ENCODE measurements at places on chromosomes 1 and 21.

DNA sequence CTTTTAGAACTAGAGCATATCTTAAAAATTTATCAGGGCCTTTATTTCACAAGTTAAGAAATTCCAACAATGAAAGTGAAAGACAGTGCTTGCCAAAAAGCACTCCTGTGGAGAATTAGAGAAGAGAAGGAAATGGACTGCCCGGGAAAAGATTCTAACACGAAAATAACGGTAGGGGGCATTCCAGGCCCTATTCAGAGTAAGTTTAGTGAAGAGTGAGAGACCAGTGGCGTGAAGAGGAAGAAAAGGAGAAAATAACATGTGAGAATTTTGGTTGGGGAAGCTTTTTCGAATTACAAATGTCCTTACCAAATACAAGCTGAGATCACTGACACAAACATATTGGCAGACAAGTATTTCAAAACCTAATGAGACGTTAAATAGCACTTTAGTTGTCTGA, 38.4 kb upstream of the RBM34 start:
- no peak for DNase-seq
- H3K36me3 ChIP-seq, result peaks cover 18% of the 10 kb centered on the region

GRCh38 chr21:41873005-41873404, 6.1 kb downstream of the PRDM15 start:
- H3K4me3 ChIP-seq, result no peak overlapping the region
- H3K4me1 ChIP-seq, result peaks cover 9% of the 10 kb centered on the region
- H3K27ac ChIP-seq, result no peak overlapping the region
- no peaks in the 10 kb centered on the region for H3K27me3 ChIP-seq
- no peaks in the 10 kb centered on the region for H3K36me3 ChIP-seq
- DNase-seq, result no peak

DNA sequence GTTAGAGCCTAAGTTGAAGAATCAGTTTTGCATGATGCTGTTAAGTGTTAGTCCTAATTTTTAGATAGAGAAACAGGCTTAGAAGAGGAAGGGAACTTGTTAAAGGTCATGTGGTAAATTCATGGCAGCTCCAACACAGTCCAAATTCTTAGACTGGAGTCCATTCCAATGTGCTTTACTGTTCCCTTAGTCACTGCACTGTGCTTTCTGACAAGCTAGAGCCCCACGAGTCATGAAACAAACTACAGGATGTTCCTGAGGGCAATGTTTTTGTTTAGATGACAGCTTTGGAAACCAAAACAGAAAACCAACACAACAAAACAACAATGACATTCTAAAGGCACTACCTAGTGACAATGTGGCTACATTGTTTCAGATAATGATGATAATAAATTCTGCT, 23.1 kb upstream of the RGS4 start:
- no peaks in the 10 kb centered on the region for H3K36me3 ChIP-seq
- no peak overlapping the region for H3K4me3 ChIP-seq
- peaks cover 23% of the 10 kb centered on the region for H3K27me3 ChIP-seq
- no peak overlapping the region for H3K27ac ChIP-seq

DNA sequence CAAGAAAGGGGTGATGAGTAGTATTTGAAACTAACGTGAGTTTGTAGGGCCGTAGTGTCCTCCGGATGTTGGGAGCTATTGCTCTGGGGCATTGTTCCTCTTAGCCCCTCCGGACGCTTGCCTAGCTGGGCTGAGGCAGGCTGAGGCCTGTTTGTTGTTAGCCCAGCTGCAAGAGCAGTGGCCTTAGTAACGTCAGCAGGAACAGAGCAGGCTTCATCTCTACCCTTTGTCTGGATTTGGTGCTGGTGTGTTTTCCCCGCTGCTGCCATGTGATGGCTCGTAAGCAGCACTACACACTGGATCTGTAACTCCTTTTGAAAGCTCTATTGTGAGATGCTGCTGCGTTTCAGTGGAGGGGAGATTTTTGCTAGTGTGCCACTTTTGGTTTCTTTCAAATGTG, 57.6 kb downstream of the DNM3 start:
- H3K27me3 ChIP-seq, result no peaks in the 10 kb centered on the region
- no peaks in the 10 kb centered on the region for H3K36me3 ChIP-seq
- H3K27ac ChIP-seq, result peak overlapping the region; percentile 11
- no peak for DNase-seq
- H3K4me3 ChIP-seq, result no peak overlapping the region
- peaks cover 9% of the 10 kb centered on the region for H3K4me1 ChIP-seq

DNA sequence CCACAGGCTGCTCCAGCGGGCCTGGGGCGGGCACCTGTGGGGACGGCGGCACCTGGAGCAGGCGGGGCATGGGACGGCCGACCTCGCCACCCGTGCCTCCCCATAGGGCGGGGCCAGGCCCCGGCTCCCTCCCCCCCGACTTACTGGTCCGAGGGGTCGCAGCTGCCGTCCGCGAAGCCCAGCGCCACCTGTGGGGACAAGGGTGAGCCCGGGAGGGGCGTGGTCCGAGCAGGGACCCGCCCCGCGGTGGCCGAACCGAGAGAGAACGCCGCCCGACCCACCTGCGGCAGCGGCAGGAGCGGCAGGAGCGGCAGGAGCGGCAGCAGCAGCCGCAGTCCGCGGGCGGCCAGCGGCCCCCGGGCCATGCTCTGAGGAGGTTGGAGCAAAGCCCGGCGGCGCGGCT, at the start of gene TMEM52:
TMEM52 (minus strand) TSS at position 379 of the 403 bp plus-strand sequence; CDS start at position 365, 14 bp downstream.
- no peaks in the 10 kb centered on the region for H3K27me3 ChIP-seq
- H3K27ac ChIP-seq, result peak within 1 kb of the TSS; percentile 72
- DNase-seq, result no peak
- H3K36me3 ChIP-seq, result no peaks in the 10 kb centered on the region

- H3K27ac ChIP-seq, result no peak overlapping the region
- no peak overlapping the region for H3K4me3 ChIP-seq
- peaks cover under 1% of the 10 kb centered on the region for H3K27me3 ChIP-seq
Observed at GRCh38 chr1:166960858-166961474, 14.4 kb downstream of the ILDR2 start.

DNA sequence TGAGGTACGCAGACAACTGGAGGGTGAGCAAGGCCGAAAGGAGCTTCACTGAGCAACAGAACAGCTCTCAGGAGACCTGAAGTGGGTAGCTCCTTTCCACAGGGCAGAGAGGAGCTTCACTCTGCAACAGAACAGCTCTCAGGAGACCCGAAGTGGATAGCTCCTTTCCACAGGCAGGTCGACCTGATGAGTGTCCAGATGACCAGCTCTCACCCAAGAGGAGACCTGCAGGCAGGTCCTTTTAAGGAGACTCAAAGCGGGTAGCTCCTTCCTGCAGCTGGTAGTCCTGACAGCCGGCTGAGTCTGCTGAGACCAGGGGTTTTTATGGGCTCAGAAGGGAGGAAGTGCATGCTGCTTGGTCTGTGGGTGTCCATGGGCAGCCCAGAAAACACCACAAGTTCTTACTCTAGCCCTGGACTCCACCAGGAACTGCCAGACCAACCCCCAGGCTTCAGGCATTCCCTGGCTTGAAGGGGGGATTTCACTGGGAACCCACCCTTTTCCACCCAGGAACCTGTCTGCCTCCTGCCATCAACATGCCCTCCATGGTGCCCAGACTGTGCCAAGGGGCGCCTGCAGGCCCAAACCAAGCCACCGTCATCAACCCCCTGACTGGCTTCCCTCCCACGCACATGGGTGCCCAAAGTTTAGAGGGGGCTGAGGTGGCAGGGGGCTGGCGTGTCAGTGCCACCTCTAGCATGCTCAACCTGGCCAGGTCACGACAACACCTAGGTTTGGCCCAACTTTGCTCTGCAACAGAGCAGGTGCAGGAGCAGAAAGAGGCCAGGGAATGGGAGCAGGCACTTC, 43.6 kb downstream of the ZBTB8OS start:
- H3K4me1 ChIP-seq, result peaks cover 7% of the 10 kb centered on the region
- no peaks in the 10 kb centered on the region for H3K27me3 ChIP-seq
- H3K27ac ChIP-seq, result no peak overlapping the region

DNA sequence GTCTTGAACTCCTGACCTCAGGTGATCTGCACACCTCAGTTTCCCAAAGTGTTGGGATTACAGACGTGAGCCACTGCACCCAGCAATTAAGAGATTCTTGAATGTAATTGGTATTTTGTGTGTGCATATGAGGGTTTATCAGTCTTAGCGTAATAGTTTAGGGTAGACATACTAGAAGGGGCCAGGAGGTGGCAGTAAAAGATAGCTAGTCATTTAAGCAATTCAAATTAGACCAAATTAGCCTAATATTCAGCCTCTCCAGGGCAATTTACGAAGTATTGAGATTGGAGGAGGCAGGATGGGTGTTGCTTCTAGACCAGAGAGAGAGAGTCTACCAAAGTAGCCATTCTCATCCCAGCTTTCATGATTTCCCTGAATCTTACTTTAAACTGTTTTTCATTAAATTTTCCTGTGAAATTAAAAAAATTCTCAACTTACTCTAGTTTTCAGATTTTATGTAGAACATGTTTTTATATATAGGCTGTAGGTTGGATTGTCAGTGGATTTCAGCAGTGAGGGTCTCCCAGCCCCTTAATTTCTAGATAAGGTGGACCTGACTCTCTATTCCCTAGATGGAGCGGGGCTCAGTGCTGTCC, 119.7 kb downstream of the HHAT start:
- H3K4me1 ChIP-seq, result no peaks in the 10 kb centered on the region
- no peak overlapping the region for H3K27ac ChIP-seq
- H3K27me3 ChIP-seq, result no peaks in the 10 kb centered on the region
- DNase-seq, result no peak
- no peaks in the 10 kb centered on the region for H3K36me3 ChIP-seq

GRCh38 chr21:43613755-43614638, 45.3 kb downstream of the HSF2BP start:
- no peak for DNase-seq
- no peak overlapping the region for H3K27ac ChIP-seq
- no peaks in the 10 kb centered on the region for H3K27me3 ChIP-seq
- no peak overlapping the region for H3K4me3 ChIP-seq
- peaks cover 18% of the 10 kb centered on the region for H3K4me1 ChIP-seq

DNA sequence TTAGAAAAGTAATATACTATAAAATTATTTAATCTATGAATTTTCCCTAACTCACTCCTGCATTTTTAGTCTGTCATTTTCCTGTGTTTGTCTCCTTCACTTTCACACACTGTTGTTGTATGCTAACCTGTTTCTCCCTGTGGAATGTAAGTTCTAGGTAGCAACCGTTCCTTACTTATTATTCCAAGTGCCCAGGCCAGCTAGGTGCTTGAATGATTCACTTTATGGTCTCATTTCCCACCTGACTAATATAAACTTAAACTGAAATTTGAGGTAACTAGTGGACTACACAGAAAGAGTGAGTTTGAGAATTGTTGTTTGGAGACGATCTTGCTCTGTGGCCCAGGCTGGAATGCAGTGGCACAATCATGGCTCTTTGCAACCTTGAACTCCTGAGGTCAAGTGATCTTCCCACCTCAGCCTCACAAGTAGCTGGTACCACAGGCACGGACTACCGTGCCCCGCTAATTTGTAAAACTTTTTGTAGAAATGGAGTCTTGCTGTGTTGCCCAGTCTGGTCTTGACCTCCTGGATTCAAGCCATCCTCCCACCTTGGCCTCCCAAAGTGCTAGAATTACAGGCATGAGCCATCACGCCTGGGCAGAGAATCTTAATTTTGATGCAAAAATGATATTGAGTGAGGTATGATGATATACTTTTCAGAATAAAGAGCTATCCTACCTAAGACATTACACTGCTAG, 1.9 kb downstream of the ZYG11B start:
- peak overlapping the region; percentile 96 for H3K4me3 ChIP-seq
- no peak for DNase-seq
- H3K27ac ChIP-seq, result peak overlapping the region; percentile 93
- peaks cover 7% of the 10 kb centered on the region for H3K36me3 ChIP-seq

- H3K4me3 ChIP-seq, result no peak overlapping the region
- H3K27me3 ChIP-seq, result no peaks in the 10 kb centered on the region
- H3K4me1 ChIP-seq, result peaks cover 13% of the 10 kb centered on the region
- no peak for DNase-seq
Observed at GRCh38 chr1:21853131-21853427, 41.0 kb downstream of the LDLRAD2 start.

DNA sequence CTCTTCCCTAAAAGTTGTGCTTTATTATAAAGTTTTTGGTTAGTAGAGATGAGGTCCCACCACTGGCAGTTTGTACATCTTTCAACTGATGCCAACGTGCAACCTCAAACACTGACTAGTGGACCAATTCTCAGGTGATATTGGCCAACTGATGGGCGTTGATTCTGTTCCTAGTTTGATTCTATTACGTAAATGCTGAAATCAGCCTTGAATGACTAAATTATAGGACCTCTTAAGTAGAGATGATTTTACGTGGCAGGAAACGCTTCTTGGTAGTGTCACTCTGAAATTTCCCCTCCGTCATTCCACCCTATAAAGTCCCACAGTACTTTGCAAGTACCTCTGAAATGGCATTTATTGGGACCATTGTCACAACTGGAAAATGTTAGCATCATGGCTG, 8.8 kb upstream of the FNDC7 start:
- peaks cover 31% of the 10 kb centered on the region for H3K36me3 ChIP-seq
- DNase-seq, result no peak
- H3K27ac ChIP-seq, result no peak overlapping the region
- H3K27me3 ChIP-seq, result peaks cover 8% of the 10 kb centered on the region
- no peak overlapping the region for H3K4me3 ChIP-seq
- H3K4me1 ChIP-seq, result peaks cover 11% of the 10 kb centered on the region

Measured in left ventricle myocardium inferior (tissue), 1 donor.